ENCODE measurements at places on chromosomes 12 and 14.

DNA sequence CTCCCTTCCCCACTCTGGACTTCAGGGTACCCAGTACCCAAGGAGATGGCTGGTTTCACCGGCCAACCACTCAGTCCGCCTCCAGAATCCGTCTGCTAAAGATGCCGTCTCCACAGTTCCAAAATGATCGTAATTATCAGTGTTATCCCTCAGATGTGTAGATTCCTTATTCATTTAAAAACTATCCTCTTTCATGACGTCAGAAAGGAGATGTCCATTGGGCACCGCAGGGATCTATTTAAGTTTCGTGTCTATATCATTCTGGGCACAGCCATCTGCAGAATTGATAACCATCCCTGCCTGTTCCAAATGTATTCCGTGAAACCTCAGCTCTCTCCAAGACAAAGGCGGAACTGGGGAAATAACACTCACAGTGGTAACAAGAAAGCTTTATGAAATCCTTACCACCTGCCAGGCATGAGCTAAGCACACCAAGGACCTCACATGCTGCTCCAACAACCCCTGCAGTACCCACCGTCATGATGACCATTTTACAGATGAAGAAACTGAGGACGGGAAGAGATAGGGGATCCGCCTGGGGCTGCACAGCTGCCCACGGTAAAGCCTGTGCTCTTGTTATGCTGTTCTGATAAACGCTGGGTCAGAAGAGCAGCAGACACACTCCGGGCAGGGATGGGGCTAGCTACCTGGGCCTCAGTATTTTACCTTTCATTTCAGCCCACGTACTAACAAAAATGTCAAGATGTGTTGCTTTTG is 90.0 kb downstream of the BCL11B start:
- DNase-seq: no peak

GRCh38 chr12:26047401-26048226 is 77.2 kb downstream of the BHLHE41 start:
- no peak for DNase-seq

GRCh38 chr14:94679937-94680861 is 68.0 kb downstream of the SERPINA3 start:
- DNase-seq: no peak

- DNase-seq: no peak
These were observed 11.1 kb downstream of the AQP6 start for GRCh38 chr12:49983892-49984291.

- peak; percentile 82 for DNase-seq
These were observed 705 bp upstream of the FLVCR2 start for GRCh38 chr14:75577729-75578101.

GRCh38 chr12:26297396-26298070 is 102.2 kb downstream of the SSPN start:
- DNase-seq: no peak

- no peak for DNase-seq
These were observed 10.2 kb downstream of the BICD1 start for GRCh38 chr12:32116897-32117296.

DNA sequence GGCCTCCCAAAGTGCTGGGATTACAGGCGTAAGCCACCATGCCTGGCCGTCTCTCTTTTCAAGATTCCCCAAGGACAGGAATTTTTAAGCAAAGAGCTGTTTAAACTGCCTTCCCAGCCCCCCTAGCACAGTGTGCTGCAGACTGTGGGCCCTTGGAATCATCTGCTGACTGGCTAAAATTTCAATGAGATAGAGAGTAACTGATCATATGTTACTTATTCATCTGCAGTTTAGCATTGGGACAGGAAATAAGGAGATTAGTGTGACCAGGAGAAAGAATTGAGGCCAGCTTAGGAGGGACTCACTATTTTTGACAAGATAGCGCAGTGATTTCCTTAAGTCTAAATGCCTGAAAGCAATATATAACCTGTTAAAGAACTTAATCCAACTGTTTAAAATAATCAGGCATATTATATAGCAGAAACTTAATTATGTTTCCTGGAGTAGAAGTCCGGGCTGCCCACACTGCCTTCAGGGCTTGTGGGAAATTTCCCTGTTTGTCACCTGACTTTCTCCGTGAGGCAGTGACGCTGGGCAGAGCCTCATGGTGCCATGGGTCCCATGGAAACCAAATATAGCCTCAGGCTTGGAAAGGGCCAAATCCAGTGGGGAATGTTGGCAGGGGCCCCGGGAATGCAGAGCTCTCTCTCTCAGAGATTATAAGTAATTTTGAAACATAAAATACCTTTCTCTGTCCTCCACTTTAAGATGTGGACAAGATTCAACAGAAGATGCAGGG is 22.8 kb upstream of the CEBPE start:
- DNase-seq: peak; percentile 19

- peak; percentile 87 for DNase-seq
These were observed 73.8 kb upstream of the SRSF5 start for GRCh38 chr14:69693145-69693544.

- DNase-seq: no peak
These were observed 213.1 kb downstream of the CHST11 start for GRCh38 chr12:104669851-104670337.

GRCh38 chr12:31386364-31386777 is 60.4 kb upstream of the SINHCAF start:
- DNase-seq: no peak

- peak; percentile 61 for DNase-seq
These were observed 895 bp upstream of the CCDC88C start for GRCh38 chr14:91418387-91419043.

DNA sequence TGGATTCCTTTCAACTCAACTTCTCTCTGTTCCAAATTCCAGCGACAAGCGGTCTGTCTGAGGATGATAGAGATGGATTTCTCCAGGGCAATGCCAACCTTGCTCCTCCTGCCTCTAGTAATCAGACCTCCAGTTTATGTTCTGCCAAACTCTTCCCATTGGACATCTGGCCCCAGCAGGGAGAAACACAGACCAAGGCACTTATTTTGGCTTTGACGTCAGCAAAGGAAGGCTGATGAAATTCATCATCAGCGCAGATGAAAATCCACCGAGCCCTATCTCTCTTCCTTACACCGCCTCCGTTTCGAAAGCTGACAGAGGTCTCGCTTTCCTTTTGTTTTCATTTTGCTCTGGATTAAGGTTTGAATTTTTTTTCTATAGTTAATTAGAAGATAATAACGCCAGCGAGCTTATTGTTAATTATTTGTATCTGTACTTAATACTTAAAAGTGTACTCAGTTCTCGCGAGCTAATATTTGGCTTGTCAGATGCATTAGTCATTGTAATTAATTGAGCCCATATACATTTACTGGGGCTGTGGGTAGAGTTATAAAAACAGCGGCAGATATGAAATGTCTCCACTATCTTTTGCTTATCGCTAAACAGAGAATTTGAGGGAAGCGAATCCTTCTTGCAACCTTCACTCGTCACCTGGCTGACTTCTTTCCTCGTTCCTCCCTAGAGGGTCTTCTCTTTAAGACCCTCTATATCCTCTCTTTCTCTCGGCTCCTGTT is 35.9 kb upstream of the MED13L start:
- peak; percentile 70 for DNase-seq

Measured in G401 (cell line).